ENCODE measurements at places on chromosomes 6 and 20.

DNA sequence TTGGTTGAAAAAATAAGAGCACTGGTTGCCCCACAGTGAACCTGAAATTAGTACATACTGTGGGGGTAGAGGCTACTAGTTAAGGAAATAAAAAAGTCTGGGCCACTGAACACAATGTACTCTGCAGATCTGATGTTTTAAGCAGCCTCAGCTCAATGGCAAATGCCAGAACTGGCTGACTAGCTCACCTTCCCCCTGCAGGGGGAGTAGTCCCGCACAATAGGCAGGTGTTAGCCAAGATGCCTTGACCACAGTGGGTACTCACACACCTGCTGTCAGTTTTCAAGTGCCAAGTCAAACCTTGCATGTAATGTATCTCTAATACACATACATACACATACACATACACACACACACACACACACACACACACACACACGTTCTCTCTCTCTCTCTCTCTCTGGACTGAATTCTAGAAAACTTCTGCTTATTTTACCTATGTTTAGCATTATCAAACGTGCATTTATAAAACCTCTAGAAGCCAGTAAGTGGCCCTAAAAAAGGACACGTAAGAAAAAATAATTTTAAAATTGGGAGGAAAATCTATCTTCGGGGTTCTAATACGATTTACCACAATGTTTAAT is 36.1 kb downstream of the GMDS start:
- DNase-seq, result peak; percentile 76

GRCh38 chr20:297925-298775 is 780 bp downstream of the ZCCHC3 start:
- peak; percentile 78 for DNase-seq

GRCh38 chr6:100283285-100283684 is 181.4 kb downstream of the SIM1 start:
- no peak for DNase-seq

DNA sequence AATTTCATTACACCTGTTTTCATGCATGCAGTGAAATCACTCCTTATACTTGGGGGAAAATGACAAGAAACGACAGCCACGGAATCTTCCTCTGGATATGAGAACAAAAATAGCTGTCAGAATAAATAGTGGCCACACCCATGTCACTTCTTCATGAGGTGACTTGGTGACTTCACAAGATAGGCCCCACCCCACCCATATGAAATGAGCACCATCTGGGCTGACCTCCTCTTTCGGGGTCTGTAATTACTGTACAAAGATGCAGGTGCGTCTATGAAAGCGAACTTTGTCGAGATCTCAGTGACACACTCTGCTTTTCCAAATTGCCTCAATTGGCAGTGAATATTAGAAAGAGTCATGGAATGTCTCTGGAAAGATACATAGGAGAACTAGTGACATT is 184.2 kb upstream of the CCN2 start:
- DNase-seq, result no peak

GRCh38 chr6:106165885-106166485 is 79.8 kb downstream of the PRDM1 start:
- peak; percentile 63 for DNase-seq

GRCh38 chr6:135797361-135797760 is 54.1 kb upstream of the PDE7B start:
- DNase-seq, result no peak

GRCh38 chr6:7786214-7786661 is 60.3 kb downstream of the BMP6 start:
- DNase-seq, result no peak

DNA sequence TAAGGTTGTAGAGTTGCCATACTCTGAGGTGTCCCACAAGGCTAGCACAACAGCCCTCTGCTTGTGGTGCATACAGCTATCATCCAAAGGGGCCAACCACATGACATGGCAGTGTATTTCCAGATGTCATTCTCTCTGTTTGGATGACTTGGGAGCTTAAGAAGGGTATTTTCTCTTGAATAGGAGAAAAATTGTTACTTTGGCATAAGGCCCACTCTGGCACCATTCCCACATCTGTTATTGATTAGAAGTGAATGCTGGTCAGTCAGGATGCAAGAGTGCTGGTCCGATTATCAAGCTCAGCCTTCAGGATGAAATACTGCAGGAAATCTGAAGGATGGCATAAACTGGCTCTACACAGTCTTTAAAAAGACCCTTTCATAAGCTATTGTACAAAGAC is 83.6 kb upstream of the C20orf144 start:
- DNase-seq, result no peak

- DNase-seq, result no peak
Measured at GRCh38 chr6:84078335-84078734, 44.8 kb downstream of the MRAP2 start.

DNA sequence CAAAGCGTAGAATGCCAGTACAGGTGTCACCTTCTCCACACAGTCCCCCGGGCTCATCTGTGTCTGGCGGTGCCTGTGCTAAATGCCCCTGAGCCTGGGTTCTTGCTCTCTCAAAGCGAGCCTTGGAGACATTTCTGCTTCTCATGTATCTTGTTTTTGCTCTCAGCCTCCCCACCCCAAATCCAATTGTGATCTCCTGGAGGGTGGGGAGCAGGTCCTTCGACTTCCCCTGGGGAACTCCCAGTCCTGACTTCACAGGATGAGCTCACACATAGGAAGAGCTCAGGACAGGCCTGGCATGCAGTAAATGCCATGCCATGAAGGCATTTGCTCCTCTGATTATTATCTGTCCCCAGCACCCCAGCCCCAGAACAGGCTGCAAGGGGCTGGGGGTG is 58.1 kb downstream of the NOL4L start:
- no peak for DNase-seq

DNA sequence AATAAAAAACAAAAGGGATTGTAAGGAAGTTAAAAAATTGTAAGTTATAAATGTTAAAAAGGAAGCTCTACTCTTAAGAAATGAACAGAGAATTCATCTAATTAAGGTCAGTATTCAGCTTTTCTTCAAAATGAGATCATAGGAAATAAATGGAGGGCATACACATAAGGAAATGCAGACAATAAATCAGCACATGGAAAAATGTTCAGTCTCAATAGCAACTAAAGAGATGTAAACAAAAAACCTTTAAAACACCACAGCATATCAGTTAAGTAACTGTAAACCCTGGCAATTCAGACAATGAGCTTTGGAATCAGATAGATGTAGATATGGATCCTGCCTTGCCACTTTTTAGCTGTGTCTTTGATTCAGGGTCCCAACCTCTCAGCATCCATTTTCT is 24.0 kb upstream of the CLIC5 start:
- DNase-seq, result no peak

- DNase-seq, result no peak
Measured at GRCh38 chr6:46327779-46328178, 157.0 kb upstream of the ENPP5 start.

DNA sequence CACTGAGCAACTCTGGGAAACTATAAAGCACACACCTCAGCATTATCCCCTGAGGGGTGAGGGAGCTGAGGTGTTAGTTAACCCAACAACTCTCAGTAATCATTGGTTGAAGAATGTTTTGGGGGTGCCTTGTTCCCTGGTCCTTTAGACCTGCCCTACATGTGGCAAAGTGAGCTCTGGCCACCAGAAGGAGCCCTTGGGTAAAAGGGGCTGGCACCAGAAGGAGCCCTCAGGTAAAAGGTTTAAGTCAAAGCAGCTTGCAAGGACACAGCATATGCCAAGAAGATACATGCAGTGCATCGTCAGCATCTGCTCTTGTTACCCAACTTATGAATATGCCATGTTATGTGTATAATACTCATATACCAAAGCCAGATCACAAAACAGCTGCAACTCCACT is 1081.7 kb downstream of the KIF16B start:
- DNase-seq, result no peak

- no peak for DNase-seq
Measured at GRCh38 chr6:130613176-130613575, 214.0 kb upstream of the SMLR1 start.

- DNase-seq, result no peak
Measured at GRCh38 chr6:150293423-150294173, 75.2 kb upstream of the IYD start.

DNA sequence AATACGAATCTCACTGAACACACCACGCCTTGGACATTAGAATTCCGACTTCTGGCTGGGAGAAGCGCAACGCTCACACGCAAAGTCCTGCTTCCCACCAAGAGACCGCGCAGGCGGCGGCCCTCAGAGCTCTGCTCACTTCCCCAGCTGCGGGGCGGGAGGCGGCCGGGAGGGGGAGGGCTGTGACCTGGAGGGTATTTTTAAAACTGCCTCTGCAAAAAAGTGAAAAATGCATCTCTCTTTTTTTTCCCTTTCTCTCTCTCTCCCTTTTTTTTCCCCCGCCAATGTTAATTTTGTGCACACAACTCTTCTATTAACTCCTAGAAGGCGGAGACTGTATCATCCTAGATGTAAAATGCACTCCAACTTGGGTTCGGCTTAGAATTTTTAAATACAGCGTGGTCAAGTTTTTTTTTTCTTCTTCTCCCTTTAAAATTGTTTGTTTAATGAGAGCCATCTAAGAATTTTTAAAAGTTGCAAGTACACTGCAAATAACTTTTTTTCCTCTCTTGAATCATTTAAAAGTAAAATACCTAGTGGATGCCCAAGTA is 66.4 kb downstream of the STX11 start:
- DNase-seq, result no peak

- no peak for DNase-seq
Measured at GRCh38 chr6:25056130-25056529, 120.4 kb upstream of the RIPOR2 start.

GRCh38 chr6:1815827-1816452 is 206.2 kb downstream of the FOXC1 start:
- no peak for DNase-seq

GRCh38 chr6:121780325-121781321 is 345.2 kb downstream of the GJA1 start:
- DNase-seq, result no peak

DNA sequence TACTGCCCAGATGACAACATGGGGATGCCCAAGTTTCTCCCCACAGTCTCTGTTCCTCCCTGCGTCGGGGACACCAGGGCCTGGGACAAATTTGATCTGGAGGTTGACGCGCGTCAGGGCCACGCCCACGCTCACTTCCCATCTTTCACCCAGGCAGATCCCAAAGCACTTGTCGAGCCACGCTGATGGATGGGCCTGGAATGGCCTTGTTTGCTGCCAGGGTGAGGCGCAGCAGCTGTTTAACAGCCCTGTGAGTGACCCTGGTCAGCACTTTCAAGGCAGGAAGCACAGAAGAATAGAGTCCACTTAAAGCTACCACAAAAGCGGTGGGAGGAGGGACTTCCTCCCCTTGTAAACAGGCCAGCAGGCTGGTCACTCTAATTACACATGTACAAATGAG is 324.7 kb upstream of the JARID2 start:
- no peak for DNase-seq

- no peak for DNase-seq
Measured at GRCh38 chr6:169396554-169397163, 143.0 kb upstream of the THBS2 start.

DNA sequence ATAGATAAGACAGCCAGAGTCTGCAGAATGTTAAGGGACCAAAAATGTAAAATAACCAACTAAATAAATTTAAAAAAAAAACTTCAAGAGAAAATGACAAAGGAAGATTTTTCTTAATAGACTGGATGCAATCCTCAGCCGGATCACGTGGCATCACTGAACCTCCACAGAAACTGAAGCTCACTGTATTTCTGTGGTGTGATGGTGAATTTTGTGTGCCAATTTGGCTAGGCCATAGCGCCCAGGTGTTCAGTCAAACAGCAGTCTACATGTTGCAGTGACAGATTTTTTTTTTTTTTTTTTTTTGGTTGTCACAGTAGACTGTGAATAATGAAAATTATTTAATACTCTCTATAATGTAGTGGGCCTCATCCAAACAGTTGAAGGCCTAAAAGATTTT is 95.5 kb downstream of the ARHGAP18 start:
- DNase-seq, result no peak

DNA sequence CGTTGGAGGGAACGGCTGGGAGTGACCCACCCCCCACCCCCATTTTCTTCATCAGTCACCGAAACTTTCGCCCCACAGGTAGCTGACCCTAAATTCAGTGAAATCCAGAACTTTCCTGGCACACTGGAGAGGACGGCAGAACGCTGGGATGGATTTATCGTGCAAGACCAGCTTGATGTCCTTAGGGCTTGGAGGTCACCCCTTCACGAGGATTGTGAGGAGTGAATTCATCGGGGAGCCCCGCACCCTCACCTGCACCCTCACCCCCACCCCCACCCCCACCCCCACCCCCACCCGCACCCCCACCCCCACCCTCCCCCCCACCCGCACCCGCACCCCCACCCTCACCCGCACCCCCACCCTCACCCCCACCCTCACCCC is 13.3 kb upstream of the TCFL5 start:
- DNase-seq, result no peak

All from MM.1S (cell line).